ENCODE measurements at places on chromosomes 2 and 18.
A peak's percentile ranks its signal among the peaks of the same experiment; 100 is the strongest.

GRCh38 chr2:5825686-5826085 lies 133.5 kb downstream of the SOX11 start:
- DNase-seq = no peak

- no peak for DNase-seq
Observed at GRCh38 chr2:21015281-21015645, 28.6 kb downstream of the APOB start.

- peak; percentile 23 for DNase-seq
Observed at GRCh38 chr2:164868563-164869419, 27.2 kb upstream of the COBLL1 start.

DNA sequence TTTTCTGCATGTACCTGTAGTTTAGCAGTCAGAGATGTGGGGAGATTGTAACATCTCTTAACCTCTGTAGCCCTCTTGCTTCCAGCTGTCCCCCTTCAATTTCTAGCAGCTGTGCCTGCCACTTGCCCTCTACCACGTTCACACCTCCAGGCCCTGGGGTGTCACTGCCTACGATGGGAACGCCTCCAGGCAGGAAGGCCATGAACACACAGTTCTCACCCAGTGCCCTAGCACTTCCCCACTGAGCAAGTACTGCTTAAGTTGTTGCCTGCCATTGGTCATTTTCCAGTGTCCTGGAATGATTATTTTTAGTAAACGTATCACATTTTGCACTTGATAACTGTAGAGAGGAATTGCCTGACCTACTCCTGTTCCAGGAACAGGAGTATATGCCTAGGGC lies 77.1 kb upstream of the B3GNT7 start:
- no peak for DNase-seq

GRCh38 chr2:239932881-239933735 lies 92.0 kb downstream of the NDUFA10 start:
- DNase-seq = no peak

DNA sequence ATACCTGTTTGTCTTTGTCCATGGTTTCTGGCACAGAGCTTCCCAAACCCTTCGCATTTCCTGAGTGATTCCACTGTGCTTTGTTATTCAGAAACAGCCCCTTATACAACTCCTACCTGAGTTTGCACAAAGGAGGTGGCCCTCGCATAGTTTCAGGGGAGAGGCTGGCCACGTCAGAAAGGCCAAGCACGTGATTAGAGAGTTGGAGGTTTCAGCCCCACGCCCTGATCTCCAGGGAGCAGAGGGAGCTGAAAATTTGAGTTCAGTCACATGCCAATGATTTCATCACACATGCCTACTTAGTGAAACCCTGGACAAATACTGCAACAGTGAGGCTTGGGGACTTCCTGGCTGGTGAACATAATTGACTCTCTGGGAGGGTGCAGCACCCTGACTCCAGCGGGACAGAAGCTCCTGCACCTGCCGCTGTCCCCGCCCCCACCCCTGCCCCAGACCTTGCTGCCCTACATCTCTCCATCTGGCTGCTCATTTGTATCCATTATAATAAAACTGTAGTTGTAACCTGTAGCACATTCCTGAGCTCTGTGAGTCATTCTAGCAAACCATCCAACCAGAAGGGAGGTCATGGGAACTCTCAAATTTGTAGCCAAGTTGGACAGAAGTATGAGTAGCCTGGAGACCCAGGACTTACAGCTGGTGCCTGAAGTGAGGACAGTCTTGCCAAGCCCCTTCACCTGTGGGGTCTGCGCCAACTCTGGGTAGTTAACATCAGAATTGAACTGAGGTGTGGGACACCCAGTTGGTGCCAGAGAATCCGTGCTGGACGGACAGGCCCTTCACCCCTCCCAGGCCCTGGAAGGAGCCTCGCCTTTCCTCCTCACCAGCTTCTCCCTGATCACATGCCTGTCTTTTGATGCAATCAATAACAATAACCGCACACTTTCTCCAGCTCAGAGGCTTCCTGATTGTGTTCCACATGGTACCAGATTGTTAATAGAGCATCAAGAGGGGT lies 224.3 kb downstream of the ANAPC1 start:
- peak; percentile 21 for DNase-seq

GRCh38 chr18:48780201-48780912 lies 170.4 kb downstream of the SMAD7 start:
- DNase-seq = peak; percentile 40

DNA sequence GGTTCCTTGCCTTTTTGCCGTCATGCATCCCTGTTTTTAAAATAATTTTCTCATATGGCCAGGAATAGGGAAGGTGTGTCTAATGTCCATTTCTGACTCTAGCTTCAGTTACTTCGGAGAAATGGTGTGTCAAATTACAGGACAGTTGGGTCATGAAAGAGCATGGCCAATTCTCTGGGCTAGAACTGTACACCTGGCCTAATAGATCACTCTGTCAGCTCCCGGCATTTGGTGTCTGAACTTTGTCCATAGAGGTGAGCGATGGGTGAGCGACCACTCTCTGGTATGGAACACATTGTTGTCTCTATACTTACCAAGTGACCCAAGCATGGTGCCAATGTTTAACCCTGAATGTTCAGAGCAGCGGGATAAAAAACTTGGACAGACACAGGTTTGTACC lies 38.3 kb upstream of the ASB18 start:
- DNase-seq = no peak

GRCh38 chr2:222734703-222735014 lies 63.2 kb downstream of the MOGAT1 start:
- DNase-seq = no peak

GRCh38 chr2:180980943-180981911 lies 822 bp downstream of the UBE2E3 start:
- DNase-seq = peak; percentile 58

GRCh38 chr18:72843743-72844142 lies 24.0 kb downstream of the NETO1 start:
- no peak for DNase-seq

- no peak for DNase-seq
Observed at GRCh38 chr2:167966937-167967913, 280.2 kb downstream of the STK39 start.

GRCh38 chr2:236986524-236987330 lies 99.0 kb upstream of the COPS8 start:
- no peak for DNase-seq

GRCh38 chr2:39743269-39743776 lies 35.7 kb downstream of the THUMPD2 start:
- no peak for DNase-seq

DNA sequence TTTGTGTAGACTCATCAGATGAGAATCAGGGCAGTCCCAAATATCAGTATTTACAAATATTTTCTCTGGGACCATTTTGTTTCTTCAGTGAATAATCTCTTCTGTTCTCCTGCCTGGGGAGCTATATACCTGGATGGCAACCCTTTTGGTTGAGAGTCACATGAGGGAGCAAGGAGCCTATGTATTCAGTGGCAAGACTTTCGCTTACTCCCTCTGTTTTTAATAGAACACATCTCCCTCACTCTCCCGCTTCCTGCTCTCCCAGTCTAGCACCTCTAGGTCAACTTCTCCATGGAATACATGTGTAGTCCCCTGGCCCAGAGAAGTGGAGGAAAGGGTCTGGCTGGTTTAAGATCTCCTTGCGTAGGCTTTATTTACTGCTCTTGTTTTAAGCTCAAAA lies 600.3 kb downstream of the CCDC85A start:
- no peak for DNase-seq

DNA sequence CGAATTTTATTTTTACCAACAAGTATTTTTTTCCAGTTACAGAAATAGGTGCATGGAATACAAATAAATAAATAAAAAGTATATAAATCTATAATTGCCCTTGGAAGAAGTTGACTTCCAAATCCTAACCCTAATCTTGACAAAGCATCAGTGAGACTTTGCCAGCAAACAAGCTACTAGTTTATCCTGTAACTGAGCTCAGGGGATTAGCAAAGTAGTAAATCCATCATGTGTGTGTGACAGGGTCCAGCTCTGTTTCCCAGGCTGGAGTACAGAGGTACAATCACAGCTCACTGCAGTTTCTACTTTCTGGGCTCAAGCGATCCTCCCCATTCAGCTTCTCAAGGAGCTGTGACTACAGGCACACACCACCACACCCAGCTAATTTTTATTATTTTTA lies 948.0 kb upstream of the CNTNAP5 start:
- DNase-seq = no peak

DNA sequence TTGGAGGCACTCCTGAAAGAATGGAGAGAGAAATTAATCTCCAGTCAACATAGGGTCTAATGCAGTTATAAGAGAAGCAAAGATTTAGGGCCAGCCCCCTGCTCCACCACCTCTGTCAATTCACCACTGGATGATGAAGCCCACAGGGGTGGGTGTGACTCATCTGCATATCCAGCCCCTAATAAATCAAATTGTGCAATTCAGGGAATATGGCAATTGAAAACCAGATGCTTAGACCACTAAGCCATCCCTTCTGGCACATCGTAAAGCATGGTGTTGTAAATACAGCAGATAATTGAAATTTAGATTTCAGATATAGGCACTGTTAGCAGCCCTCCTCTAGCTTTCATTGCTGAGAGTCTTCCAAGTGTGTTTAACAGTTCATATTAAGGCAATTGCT lies 541.4 kb downstream of the PARD3B start:
- DNase-seq = no peak

GRCh38 chr2:64594226-64594989 lies 59.3 kb downstream of the SERTAD2 start:
- DNase-seq = no peak

GRCh38 chr2:149466635-149467034 lies 120.9 kb downstream of the MMADHC start:
- no peak for DNase-seq

- DNase-seq = no peak
Observed at GRCh38 chr18:46591783-46592391, 65.1 kb downstream of the LOXHD1 start.

GRCh38 chr2:125886153-125886552 lies 769.8 kb upstream of the GYPC start:
- no peak for DNase-seq

DNA sequence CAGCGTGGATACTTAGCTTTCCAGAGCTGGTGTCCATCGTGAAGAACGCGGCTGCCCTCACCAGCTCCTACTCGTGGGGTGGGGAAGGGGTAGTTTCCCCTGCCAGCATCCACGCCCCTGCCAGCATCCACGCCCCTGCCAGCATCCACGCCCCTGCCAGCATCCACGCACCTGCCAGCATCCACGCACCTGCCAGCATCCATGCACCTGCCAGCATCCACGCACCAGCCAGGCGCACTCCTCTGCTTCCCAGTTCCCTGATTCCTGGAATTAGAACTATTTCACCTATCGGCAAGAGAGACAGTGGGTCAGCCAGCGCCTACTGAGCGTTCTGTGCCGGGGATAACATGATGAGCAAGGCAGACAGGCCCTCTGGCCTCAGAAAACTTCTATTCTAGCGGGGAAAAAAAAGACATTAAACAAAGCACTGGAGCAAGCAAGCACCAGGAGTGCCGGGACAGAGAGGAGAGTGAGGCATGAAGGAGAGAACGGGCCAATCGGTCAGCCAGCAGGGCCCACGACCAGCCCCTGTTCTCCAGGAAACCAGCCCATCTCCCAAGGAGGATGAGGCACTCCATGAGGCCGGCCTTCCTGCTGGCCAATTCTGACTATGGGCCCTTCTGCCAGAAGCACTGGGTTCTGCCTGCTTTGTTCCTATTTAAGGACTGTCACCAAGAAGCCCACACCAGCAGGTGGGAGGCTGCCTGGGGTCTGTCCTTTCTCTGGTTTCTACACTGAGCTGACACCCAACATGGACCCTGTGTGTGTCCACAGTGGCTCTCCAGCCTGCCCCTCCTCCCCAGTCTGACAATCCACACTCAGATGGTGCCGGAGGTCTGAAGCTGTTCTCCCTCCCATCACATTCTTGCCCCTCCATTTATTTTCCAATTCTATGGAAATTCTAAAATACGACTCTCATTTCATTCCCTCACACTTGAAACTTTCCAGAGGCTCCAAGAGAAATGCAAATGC lies 78.4 kb upstream of the SALL3 start:
- DNase-seq = no peak

- DNase-seq = no peak
Observed at GRCh38 chr18:64981915-64982314, 768.9 kb upstream of the CDH7 start.

DNA sequence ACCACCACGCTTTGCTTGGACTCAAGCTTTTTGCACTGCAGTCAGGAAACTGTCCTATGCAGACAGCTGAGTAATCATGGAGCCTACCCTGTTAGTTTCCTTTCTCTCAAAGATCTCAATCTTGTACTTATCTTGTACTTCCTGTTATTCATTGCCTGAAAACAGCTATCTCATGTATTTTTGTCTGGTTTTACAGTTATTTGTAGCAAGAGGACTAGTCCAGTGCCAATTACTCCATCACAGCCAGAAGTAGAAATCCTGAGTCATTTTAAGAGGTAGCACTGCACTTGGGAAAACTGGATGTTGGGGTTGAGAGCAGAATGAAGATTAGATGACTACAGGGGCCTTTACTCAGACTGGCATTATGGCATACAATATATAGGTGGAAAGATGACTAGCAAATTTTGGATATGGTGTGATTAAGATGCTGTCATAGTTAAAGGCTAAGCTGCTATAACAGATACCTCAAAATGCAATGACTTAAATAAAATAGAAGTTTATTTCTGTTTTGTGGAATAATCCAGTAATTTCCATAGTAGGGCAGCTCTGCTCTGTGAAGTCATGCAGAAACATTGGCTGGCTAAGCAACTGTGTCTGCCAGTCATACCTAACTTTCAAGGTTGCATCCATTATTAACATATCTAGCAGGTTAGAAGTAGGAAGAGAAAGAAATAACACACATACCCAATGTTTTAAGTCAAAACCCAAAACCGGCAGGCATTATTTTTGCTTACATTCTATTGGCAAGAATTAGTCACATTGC lies 21.1 kb upstream of the CHMP3 start:
- DNase-seq = peak; percentile 94

DNA sequence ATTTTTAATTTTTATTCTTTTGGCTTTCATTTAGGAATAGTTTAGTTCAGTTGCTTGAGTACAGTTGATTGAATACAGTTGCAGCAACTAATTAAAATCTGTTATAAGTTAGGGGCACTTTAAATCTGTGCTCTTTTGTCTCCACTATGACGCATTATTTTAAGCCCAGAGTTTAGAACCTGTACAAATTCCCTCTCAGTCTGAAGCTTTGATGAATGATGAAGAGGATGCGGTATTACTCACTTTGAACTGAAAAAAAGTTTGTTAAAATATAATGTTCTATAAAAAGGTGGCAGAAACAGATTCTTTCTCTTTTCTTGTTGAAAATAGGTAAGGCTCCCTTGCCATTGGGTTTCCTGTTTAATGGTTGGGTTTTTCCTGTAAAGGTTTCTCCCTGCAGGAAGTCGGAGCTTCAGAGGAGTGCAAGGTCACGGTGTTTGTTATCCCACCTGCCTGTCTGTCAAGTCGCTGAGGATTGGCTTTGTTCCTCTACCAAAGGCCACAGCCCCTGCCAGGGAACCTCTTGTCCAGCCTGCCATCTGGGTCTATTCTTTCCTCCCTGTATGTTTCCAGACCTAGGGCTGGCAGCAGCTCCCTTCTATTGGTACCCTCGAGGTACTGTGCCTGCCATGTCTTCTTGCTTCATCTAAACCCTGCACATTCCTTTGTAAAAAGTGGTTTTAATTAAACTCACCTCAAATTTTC lies 43.8 kb upstream of the FN1 start:
- DNase-seq = peak; percentile 12

GRCh38 chr2:10415640-10416039 lies 32.5 kb downstream of the ODC1 start:
- DNase-seq = no peak
